Cortex of kidney (tissue), 1 donor: ENCODE measurements at places on chromosomes 7 and 10.

DNA sequence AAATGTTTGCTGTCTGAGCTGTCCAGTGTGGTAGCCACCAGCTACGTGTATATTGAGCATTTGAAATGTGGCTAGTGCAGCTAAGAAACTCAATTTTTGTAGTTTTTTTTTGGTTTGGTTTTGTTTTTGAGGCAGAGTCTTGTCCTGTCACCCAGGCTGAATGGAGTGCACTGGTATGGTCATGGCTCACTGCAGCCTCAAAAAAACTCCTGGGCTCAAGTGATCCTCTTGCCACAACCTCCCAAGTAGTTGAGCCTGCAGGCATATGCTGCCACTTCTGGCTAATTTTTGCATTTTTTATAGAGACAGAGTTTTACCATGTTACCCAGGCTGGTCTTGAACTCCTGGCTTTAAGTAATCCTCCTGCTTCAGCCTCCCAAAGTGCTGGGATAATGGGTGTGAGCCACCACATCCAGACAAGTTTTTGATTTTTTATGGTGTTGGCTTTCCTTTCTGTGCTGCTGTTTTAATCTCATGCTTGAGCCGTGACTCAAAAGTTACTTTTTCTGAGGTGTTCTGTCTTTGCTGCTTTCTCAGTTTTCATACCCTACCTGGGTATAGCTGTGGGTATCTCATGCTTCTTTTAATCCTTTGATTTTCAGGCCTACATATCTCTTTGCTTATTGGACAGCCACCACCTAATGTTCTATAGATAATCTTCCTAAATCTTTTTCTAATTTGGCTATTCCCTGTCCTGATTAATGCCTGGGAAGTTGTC is 16.0 kb downstream of the WAC start:
- DNase-seq: no peak

GRCh38 chr7:52463341-52463740 is 572.1 kb upstream of the POM121L12 start:
- no peak for DNase-seq

GRCh38 chr10:123995461-123996131 is 97.8 kb downstream of the CHST15 start:
- no peak for DNase-seq

DNA sequence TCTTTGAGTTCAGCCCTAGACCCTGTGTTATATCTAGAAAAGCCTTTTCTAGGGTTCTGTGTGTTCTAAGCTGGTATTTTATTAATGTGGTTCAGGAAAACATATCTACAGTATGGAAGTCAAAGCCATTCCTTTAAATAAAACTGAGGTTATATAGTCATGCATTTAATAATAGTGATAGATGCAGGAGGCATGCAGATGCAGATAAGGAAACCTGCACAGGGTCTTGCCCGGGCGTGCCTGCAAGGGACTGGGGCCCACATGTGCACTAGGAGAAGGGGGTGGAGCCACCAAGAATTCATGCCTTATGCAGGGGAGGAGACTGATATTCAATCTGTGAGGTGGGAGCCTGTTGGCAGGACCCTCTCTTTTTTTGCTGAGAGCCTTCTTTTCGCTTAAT is 171.5 kb downstream of the PRPF18 start:
- DNase-seq: no peak

GRCh38 chr7:114944745-114945625 is 23.1 kb downstream of the MDFIC start:
- DNase-seq: no peak

- no peak for DNase-seq
Observed at GRCh38 chr10:92696606-92697383, 7.0 kb downstream of the HHEX start.

- DNase-seq: no peak
Observed at GRCh38 chr7:43653466-43653865, 70.6 kb downstream of the STK17A start.

- no peak for DNase-seq
Observed at GRCh38 chr10:51386248-51386885, 312.1 kb downstream of the PRKG1 start.

DNA sequence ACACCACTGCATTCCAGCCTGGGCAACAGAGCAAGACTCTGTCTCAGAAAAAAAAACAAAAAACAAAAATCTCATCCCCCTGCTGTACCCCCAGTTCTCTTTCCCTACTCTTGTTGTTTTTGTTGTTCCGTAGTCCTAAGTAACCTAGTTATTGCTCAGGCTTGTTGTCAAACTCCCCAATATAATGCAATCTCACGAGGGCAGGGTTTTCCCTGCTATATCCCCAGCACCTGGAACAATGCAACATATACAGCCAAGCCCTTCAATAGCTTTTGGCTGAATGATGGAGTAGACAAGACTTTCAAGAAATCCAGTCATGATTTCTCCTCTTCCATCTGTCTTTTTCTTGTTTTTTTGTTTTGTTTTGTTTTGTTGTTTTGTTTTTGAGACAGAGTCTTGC is 10.2 kb downstream of the ACSL5 start:
- DNase-seq: no peak
